ENCODE measurements at places on chromosomes 7 and 10.

- DNase-seq: no peak
Observed at GRCh38 chr10:34918776-34919315, 103.8 kb upstream of the PARD3 start.

DNA sequence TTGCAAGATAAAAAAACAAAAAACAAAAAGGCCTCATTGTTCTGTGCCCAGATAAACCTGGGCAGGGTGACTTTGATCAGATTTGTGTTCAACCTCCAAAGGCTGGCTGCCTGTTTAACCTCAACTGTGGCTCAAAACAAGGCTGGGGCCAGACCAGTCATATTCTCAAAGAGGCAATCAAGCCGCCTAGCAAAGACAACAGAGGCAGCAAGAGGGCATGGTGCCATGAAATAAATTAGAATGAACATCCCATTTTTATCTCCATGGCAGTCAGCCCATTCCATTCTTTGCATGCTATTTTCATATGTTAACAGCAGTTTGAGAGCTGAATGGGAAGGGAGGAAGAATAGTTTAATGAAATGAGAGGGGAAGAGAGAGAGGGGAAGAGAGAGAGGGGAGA, 1150.3 kb downstream of the TYW1 start:
- no peak for DNase-seq

DNA sequence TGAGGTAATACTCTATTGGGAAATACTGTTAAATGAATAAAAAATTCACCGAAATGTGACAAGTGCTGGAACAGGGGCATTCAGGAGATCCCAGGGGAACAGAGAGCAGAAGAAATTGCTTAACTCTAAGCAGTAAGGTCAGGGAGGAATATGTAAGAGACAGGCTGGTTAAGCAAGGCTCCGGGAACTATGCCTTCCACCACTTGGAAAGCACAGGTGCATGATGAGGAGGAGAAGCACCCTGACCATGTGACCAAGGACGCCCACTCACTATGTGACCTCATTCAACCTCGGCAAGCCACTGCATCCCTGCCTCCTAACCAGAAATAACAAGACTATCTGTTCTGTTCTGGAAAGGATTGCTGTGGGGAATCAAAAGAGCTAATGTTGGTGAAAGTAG, 218.4 kb downstream of the ELMO1 start:
- DNase-seq: no peak

- no peak for DNase-seq
Observed at GRCh38 chr7:53800746-53801145, 741.4 kb upstream of the VSTM2A start.

DNA sequence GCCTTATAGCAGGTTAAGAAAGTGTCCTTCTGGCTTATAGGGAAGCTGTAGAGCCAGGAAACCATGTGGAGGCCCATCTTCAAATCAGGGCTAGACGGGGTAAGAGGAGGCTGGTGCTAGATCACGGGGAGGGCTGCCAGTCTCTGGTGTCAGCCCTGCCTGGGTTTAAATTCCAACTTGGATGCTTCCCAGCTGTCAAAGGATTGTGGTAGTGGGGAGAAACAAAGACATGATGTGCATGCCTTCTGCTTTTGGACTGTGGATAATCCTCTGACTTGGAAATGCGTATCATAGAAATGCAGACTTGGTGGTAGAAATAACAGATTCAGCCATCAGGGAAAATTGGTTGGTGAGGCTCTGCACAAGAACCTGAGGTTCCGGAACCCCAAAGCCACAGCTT, 325.6 kb downstream of the PHTF2 start:
- DNase-seq: no peak

DNA sequence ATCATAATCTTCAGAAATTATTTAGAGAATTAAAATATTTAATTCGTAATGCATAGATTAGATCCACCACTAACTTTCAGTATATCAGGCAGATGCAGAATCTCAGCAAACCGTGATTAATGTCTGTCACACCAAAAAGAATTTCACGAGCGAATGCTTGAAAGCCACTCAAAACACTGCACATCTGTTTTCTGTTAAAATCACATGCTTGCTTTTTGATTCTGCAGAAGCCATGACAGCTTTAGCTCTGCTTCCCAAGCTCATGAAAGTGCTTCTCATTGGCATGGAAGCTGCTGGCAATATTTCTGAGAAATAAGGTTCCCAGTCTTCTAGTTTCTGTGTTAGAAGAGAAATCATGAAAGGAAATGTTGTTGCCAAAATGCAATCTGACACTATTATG, 837.8 kb upstream of the LRRN3 start:
- no peak for DNase-seq

- DNase-seq: no peak
Observed at GRCh38 chr10:70306886-70307520, 23.2 kb upstream of the NPFFR1 start.

DNA sequence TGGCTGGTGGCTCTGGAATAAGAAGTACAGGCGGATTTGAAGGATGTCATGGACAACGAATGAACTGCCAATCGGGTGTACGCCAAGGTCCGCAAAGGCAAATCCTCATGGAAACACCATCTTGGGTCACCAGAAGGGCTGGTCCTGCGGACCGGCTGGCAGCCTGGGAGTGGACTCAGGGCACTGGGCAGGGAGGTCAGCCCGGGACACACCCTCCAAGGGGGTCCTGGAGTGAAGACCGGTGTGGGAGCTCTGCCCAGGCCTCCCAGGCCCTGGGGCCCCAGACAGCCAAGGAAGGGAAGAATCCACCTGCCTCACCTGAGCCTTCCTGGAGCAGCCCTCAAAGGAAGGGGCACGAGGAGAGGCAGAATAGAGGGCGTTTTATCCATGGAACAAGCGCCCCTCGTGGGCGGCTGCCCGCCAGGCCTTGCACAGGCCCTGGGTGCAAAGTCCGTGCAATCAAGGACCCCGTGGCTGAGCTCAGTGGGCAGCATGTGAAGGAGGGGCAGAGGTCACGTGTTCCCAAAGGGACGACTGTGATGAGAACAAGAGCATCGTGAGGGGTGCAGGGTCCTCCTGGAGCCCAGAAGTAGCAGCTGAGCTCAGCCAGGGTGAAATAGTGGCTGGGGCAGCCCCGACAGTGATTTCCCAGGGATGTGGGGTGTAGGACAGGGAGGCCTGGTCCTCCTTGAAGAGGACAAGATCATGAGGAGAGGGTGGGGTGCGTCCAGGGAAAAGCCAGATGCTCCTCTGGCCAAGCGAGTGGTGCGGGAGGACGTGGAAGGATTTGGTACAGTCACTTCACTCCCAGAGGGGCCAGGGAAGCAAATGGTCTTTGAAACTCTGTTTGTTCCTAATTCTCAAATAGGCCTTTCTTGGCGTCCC, 105.2 kb downstream of the TCERG1L start:
- no peak for DNase-seq

- DNase-seq: no peak
Observed at GRCh38 chr10:124482236-124482800, 20.7 kb downstream of the LHPP start.

Measured in endothelial cell of umbilical vein (primary cell).